Neural progenitor cell (in vitro differentiated cells): ENCODE measurements at places on chromosomes 2 and 18.

GRCh38 chr2:190062053-190062452 lies 476 bp downstream of the MSTN start:
- DNase-seq = no peak

DNA sequence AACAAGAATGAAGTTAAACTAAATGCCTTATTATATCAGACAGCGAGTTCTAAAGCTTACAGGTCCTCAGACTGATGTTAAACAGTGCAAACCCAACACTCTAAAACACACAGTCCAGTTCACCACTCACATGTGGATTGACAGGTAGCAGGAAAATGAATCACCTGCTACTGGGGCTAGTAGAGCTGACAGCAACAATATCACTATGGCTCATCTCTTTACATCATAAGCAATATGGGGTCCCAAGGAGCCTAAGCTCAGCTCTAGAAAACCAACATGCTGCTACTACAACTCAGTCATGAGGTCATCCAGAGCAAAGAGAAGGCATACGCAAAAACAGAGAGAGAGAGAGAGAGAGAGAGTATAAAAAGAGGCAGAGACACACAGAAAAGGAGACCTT lies 145.4 kb downstream of the NBAS start:
- no peak for DNase-seq

GRCh38 chr18:75003039-75003438 lies 205.9 kb downstream of the PTGR3 start:
- DNase-seq = no peak

GRCh38 chr2:7430869-7431641 lies 513.8 kb downstream of the RNF144A start:
- DNase-seq = peak; percentile 64

DNA sequence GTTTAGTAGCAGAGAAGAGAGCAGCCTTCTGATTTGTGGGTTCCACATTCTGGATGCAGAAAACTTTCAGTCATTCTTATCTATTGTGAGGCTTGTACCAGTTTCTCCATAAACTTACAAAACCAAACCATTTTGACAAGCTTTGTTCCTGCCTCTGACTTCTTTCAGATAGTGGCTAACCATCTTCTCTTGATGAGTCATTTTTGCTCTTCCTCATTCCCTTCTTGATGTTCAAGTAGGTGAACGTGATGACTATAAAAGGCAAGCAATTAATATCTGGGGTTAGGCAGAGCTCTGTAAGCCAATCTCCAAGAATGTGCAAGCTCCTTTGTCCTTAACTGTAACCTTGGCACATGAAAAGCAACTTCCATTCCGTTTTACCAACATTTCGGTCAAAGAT lies 2083.1 kb upstream of the PIK3C3 start:
- no peak for DNase-seq

DNA sequence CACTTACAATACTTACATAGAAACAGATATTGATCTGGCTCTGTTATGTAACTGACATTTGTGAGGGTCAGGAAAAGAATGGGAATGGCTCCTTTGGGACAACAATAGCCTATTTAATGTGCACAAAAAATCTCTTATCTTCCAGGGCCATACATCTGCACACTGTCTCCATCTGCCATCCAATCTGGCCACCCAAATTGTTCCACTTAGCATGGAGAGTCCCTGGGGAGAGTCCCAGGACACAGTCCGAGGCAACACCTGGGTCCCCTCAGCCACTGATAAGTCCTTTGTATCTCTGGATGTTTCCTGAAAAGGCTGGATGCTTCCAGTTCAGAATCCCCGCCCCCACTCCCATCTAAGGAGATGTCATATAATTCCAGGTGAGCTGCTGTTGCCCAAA lies 274.2 kb upstream of the NCKAP5 start:
- DNase-seq = no peak

GRCh38 chr18:48407358-48407757 lies 1.8 kb downstream of the ZBTB7C start:
- no peak for DNase-seq

GRCh38 chr2:190540048-190540447 lies 5.5 kb upstream of the NEMP2 start:
- no peak for DNase-seq

GRCh38 chr2:109438773-109439389 lies 174.9 kb downstream of the SEPTIN10 start:
- DNase-seq = no peak

DNA sequence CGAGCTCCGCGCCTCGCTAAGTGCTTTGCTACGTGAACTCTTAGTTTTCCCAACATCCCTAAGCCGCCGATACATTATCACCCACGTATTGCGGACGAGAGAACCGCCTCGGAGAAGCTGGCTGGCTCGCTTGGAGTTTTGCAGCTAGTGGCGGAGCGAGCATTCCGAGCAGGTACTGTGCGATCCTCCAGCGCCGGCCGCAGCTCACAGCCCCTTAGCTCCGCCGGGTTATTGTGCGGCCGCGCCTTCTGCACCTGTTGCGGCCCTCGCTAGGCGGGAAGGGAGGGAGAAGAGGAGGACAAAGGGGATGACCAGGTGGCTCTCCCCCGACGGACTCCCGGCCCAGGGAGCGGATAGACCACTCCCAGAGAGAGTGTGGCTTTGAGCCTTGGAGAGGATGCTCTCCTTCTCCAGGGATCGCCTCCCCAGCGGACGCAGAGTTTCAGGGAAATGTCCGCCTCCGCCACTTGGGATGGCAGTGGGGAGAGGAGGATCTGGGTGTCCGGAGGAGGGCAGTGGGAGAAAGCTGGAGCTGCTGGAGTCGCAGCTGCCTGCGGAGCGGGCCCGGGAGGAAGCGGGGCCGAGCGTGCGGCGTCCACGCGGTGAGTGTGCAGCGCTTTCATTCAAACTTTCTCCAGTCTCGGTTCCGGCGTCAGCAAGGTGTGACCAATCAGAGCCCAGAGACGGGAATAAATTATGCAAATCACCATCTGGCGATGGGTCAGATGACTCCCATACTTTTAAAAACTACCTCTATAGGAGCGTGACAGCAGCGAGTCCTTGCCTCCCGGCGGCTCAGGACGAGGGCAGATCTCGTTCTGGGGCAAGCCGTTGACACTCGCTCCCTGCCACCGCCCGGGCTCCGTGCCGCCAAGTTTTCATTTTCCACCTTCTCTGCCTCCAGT lies at the start of gene LIPG:
Gene LIPG (plus strand): TSS at position 769 of the 905 bp plus-strand sequence. CDS start 252 bp downstream, outside the sequence.
- peak; percentile 93 for DNase-seq

GRCh38 chr18:45780568-45780967 lies 44.9 kb upstream of the SIGLEC15 start:
- peak; percentile 46 for DNase-seq

DNA sequence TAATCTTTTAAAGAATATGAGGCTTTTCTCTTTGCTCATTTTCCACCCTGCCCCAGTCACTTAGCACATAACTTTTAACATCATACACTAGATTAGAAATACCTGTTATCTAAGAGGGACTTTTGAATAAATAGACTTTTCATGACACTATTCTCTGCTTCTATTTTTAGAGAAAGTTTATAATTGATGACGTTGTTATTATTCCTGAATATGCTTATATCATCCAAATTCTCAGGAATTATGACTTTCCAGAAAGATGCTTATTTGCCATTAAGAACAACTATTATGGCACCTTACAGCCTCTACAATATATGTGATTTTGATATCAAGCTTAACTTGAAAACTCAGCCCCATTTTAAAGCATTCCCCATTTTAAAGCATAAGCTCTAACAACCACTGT lies 11.4 kb downstream of the TMEFF2 start:
- DNase-seq = no peak

GRCh38 chr2:6657136-6657535 lies 208.6 kb downstream of the CMPK2 start:
- DNase-seq = no peak

DNA sequence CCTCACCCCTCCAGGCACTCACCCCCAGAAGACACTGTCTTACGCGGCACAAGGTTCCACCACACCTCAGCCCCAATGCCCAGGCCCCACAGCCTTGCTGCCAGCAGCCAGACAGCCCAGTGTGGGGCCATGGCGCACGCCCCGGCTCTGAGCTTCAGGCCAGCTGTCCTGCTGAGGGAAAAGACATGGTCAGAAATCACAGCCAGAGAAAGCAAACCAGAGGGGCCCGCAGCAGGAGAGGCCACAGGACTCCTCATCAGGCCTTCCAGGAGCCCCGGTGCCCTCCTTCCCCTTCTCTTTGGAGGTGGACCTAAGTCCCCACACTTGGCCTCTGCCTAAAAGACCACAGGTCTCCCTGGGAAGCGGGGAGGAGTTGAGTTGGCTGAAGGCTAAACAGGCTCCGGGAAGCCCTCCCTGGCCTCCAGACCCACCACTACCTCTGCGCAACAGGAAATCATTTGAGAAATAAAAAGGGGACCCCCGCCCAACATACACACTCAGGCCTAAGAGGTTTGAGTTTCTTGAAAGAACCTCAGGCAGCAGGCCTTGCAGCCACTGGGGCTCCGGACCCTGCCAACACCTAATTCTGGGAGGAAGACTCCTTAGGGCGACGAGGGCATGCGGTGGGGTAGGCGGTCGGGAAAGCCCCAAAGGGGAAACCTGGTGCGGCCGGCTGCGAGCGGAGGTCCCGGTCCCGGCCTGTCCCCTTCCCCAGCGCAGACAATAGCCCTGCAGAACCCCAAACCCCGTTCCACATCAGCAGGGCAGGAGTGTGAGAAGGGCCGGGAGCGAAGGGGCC lies 1.9 kb downstream of the SEMA4C start:
- DNase-seq = no peak

DNA sequence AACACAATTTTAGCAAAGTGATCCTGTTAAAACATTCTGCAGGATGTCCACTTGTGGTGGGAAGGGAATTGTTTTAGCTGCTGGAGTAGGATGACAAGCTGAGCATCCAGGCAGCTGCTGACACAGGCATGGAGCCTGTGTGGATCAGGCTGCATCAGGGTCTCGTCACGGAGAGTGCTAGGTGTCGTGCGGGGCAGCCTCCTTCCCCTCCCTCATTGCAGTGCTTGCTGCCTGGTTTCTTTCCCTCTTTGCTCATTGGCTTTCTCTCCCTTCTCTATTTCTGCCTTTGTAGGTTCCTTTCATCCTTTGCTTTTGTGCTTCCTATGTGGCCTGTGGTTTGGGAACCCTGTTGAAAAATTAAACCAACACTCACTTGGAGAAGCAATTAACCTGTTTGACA lies 172.9 kb downstream of the TPGS2 start:
- DNase-seq = peak; percentile 16

GRCh38 chr2:226211439-226211838 lies 588.2 kb downstream of the IRS1 start:
- DNase-seq = no peak

- DNase-seq = peak; percentile 13
Observed at GRCh38 chr2:106596844-106597243, 109.7 kb downstream of the CD8B2 start.

- no peak for DNase-seq
Observed at GRCh38 chr2:215722125-215722524, 286.3 kb upstream of the FN1 start.

GRCh38 chr18:50268022-50268747 lies 1.9 kb upstream of the CFAP53 start:
- DNase-seq = peak; percentile 81

- DNase-seq = no peak
Observed at GRCh38 chr2:130795431-130795830, 40.1 kb downstream of the AMER3 start.

DNA sequence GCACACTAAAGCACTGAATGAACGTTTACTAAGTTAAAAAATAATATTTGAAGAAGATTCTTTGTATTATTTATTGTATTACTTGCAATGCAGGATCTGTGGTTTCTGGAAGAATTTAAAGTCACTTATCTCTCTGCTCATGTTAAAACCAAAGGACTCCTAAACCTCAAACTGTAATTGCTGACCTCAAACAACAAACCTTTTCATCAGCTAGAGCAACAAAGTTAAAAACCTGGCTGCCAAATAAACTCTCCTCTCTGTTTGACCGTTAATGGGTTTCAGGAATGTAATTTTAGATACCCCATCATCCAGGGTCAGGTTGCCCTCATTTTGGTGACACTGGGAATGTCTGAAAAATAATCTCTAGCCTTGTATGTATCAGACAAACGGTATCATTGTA lies 239.1 kb downstream of the TGIF1 start:
- no peak for DNase-seq

GRCh38 chr2:28640908-28641300 lies 110.7 kb upstream of the PPP1CB start:
- no peak for DNase-seq

GRCh38 chr2:37625796-37626571 lies 45.5 kb downstream of the CDC42EP3 start:
- no peak for DNase-seq

- peak; percentile 59 for DNase-seq
Observed at GRCh38 chr2:235087832-235088495, 136.1 kb downstream of the SH3BP4 start.

- no peak for DNase-seq
Observed at GRCh38 chr2:201016859-201017258, 53.4 kb upstream of the ORC2 start.

DNA sequence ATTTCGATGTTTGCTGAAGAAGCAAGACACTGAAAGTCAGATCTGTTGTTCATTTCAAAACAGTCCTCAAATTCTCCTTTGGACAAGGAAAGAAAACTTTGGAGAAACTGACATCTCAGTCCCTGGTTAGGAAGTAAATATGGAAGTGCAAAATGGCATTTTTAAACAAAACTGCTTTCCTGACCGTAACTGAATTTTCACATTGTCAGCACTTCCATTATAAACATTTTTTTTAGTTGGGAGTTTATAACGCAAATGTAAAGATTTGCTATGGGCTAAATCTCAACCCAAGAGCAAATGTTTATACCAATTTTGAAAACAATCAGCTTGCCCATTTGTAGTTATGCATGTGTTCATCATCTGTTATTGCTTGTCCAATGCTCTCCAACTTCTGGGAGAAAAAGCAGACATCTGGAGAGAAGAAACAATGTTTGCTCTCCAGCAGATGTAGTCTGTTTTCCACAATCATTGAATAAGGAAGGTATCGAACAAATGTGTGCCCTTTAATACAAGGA lies 520.1 kb downstream of the ARHGAP15 start:
- DNase-seq = no peak

DNA sequence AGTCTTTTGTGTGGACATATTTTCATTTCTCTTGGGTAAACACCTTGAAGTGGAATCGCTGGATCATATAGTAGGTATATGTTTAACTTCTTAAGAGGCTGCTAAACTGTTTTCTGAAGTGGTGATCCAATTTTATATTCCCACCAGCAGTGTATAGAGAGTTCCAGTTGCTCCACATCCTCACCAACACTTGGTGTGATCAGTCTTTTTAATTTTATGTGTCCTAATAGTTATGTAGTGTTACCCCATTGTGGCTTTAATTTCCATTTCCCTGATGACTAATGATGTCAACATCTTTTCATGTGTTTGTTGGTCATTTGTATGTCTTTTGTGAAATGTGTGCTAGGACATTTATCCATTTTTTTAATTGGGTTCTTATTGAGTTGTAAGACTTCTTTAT lies 56.9 kb downstream of the DGKD start:
- DNase-seq = no peak

GRCh38 chr2:54964271-54964670 lies 86.0 kb downstream of the RTN4 start:
- no peak for DNase-seq
